ENCODE measurements at places on chromosomes 4 and X.
A peak's percentile ranks its signal among the peaks of the same experiment; 100 is the strongest.

GRCh38 chr4:95248720-95249425 lies 299.9 kb downstream of the UNC5C start:
- no peak for DNase-seq

GRCh38 chr4:168569931-168570276 lies 73.1 kb downstream of the PALLD start:
- DNase-seq, result no peak

GRCh38 chrX:63932006-63932405 lies 147.0 kb upstream of the ARHGEF9 start:
- DNase-seq, result no peak

DNA sequence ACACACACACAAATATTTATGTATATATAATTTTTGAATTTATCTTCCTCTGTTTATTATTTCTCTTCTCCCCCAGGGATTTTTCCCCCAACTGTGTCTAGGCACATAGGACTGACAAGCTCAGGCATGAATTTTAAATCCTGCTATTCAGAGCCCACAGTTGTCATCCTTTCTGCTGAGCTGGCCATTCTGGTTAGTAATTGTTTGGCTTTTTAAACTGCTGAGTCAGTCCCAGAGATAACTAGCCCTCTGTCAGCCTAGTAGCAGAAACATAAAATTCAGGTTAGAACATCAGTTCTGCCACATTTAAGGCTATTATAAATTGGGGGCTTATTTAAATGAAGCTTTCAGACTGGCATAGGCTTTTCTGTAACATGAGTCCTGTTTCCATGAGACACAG lies 151.7 kb upstream of the MAOA start:
- DNase-seq, result no peak

- DNase-seq, result no peak
Observed at GRCh38 chr4:183394166-183394951, 50.1 kb upstream of the CDKN2AIP start.

GRCh38 chr4:68249434-68249833 lies 3.9 kb upstream of the TMPRSS11B start:
- DNase-seq, result no peak

- DNase-seq, result no peak
Observed at GRCh38 chr4:182142176-182143085, 100.8 kb upstream of the TENM3 start.

DNA sequence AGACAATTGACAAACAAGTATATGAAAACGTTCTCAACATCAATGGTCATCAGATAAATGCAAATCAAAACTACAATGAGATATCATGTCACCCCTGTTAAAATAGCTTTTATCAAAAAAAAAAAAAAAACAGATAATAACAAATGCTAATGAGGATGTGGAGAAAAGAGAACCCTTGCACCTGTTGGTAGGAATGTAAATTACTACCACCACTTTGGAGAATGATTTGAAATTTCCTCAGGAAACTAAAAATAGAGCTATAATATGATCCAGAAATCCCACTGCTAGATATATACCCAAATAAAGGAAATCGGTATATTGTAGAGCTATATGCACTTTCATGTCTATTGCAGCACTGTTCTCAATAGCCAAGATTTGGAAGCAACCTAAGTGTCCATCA lies 470.6 kb upstream of the FSTL5 start:
- no peak for DNase-seq

GRCh38 chr4:94957030-94957429 lies 199.3 kb downstream of the BMPR1B start:
- no peak for DNase-seq

GRCh38 chrX:41409006-41409405 lies 38.1 kb upstream of the NYX start:
- no peak for DNase-seq

DNA sequence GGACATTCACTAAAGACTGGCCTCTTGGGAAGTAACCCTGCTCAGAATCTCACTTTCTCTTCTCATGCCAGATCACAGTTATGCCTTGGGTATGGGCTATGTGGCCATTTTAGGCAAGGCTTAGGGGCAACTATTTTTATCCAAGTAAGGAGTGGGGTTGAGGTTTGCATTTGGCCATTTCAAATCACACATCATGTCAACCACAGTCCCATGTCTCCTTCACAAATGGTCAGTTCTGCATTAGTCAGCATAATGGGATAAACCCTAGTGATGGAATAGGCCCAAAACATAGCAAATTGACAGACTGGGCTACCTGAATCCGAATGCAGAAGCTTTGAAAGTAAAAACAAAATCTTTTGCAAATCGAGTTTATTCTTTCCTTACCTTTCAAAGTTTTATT lies 827 bp upstream of the RTL3 start:
- no peak for DNase-seq

GRCh38 chrX:13123857-13124345 lies 79.5 kb upstream of the FAM9C start:
- DNase-seq, result peak; percentile 41

- DNase-seq, result no peak
Observed at GRCh38 chr4:84673475-84674240, 90.7 kb downstream of the CDS1 start.

GRCh38 chr4:173269280-173269679 lies 64.9 kb downstream of the HMGB2 start:
- DNase-seq, result no peak

- DNase-seq, result no peak
Observed at GRCh38 chr4:3243136-3243780, 5.7 kb upstream of the MSANTD1 start.

DNA sequence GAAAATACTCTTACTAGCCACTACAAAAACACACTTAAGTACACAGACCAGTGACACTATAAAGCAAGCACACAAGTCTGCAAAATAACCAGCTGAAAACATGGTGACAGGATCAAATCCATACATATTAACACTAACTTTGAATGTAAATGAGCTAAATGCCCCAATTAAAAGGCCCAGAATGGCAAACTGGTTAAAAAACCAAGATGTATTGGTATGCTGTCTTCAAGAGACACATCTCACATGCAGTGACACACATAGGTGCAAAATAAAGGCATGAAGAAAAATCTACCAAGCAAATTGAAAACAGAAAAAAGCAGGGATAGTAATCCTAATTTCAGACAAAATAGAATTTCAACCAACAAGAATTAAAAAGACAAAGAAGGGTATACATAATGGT lies 10.9 kb downstream of the PF4 start:
- no peak for DNase-seq

- DNase-seq, result no peak
Observed at GRCh38 chr4:70940134-70940533, 38.0 kb downstream of the MOB1B start.

DNA sequence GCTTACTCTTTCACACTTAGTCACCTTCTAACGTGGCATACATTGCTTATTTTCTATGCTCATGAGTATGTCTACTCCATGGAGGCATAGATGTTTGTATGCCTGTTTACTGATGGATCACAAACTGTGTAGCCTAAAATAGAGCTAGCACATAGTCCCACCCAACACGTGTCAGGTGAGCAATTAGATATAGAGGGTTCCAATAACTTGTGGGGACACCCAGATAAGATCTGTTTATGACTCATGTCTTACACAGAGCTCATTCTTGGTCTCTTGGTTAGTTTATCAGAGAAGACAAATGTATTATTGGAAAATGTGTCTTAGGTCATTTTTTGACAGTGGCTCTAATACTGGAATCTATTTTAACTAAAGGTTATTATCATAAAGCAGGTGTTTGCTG lies 6.8 kb downstream of the ZFP42 start:
- DNase-seq, result no peak

DNA sequence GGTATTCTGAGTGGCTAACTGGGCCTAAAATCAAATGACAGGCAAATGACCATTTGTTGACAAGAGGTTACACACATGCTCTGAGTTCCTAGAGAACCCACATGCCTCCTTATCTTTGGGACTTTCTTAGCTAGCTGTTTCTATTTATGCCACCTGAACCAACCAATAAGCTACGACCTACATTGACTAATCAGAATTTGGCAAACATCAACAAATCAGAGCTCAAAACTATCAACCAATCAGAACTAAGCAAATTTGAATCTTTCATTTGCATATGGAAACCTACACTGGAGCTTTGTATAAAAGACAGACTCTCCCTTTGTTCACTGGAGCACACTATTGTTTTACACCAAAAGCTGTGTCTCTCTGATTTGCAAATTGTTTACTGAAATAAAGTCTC lies 192.0 kb downstream of the CXXC4 start:
- no peak for DNase-seq

DNA sequence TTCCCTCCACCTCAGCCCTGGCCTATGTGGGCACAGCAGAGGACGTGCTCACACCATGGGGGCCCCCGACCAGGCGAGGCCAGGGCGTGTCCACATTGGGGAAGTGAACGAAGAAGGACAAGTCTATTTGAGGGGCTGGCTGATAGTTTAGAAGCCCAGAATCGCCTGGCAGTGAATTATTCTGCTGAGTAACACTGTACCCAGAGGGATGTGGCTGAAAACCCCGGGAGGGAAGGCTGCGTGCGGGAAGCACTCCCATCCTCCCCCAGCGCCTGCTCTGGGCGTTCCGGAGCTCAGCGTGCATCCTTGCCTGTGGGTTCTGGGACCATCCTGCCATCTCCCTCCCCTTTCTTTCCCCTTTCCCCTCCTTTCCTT lies 66.6 kb downstream of the TRMT44 start:
- DNase-seq, result no peak

DNA sequence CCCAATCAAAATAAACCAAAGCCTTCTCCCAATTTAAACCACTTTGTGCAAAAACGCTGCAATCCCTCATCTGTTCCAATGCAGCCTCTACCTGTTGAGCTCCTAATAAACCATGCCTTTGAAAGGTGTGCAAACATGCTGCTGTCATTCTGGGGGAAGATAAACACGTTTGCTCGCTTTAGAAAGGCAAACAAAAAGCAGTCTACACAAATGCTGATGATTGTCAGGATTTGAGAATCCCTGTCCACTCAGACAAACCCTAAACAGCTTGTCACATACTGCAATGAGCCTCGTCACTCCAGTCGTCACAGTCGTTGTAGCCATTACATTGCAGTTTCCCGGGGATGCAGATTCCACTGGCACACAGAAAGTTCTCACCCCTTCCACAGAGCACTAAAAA lies 145.2 kb downstream of the CORIN start:
- DNase-seq, result no peak

GRCh38 chrX:16838202-16839066 lies 31.7 kb downstream of the RBBP7 start:
- DNase-seq, result no peak

- DNase-seq, result no peak
Observed at GRCh38 chr4:112426416-112426815, 89.6 kb downstream of the NEUROG2 start.

DNA sequence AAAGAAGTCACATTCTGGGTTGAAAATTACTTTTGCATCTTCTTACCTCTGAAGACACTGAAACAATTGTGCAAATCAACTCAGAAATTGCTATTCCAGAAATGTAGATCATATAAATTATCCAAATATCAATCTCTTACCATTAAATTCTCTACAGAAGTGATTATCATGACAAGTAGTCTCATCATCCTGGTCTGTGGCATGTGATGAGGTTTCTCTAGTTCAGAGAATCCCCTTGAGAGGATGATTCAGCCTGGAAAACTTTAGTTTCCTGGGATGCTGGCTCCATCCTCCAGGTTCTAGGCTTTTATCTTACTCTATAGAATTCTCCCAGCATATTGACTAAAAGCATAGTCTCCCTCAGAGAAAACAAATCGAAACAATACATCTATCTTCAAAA lies 76.2 kb upstream of the S100G start:
- DNase-seq, result no peak

- no peak for DNase-seq
Observed at GRCh38 chr4:55475394-55476243, 71.1 kb downstream of the CLOCK start.

DNA sequence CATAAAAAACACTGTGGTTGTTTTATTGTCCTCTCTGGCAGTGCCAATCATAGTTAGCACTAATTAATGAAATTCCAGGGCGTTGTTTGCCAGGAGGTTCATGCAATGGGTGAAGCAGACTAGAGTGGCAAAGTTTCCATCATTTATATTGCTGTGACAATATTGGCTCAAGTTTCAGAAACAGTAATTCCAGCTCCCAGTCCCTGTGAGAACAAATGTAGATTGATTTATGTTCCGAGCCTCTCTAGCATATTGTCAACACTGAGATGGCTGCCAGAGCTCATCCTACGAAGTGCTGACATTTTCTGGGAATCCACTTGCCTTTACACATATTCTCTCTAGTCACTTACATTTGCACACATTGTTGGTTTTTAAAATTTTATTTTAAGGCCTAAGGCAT lies 440.0 kb upstream of the IGFBP7 start:
- no peak for DNase-seq

- DNase-seq, result no peak
Observed at GRCh38 chrX:149124526-149125108, 380.5 kb downstream of the IDS start.

DNA sequence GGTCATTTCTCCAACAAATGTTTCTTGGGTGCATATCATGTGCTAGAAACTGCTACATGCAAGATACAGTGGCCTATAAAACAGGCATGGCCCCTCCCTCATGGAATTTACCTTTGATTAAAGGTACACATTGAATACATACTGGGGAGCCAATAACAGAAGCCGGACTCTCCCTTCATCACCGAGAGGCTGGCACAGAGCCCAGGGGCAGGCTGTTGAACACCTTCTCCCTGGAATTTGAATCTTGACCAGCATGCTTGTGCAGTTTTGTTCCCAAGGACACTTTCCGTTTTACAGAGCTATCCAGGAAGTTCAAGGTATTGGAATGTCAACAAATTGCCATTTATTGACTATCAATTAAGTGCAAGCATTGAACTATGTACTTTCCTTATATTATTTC lies 33.2 kb downstream of the PPARGC1A start:
- no peak for DNase-seq

DNA sequence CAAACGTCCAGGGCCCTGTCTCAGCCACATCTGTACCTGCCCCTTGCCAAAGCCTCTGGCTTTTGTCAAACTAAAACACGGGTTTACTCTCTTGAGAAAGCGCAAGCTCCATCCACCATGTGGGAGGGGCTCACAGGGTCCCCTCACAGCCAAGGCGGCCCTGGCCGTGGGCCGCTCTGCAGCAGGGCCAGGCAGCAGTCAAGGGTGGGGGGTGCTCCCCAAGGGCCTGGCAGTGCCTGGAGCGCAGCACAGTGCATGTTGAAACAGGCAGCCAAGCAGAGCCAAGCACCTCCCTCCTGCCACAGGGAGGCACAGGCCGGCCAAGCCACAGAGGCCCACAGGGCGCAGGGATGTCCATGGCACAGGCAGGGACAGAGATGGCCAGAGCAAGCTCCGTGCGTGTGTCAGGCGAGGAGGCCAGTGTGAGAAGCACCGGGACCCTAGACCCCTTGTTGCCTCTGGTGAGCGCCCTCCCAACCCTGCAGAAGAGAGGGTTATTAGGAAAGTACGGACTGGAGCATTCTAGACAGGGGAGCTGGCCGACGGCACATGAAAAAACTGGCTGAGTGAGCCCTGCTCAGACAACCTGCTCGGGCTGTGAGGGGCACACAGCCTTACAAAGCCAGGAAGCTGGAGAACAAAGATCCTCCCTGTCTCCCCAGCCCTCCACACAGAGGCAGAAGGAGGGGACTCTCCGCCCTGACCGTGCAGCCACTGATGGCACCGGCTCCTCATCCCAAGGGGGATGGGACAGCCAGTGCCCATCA lies 39.0 kb downstream of the FAM53A start:
- DNase-seq, result no peak
